ENCODE measurements at places on chromosomes 2 and 18.

- DNase-seq: no peak
These were observed 101.9 kb downstream of the DNER start for GRCh38 chr2:229612384-229612971.

- no peak for DNase-seq
These were observed 47.1 kb downstream of the MREG start for GRCh38 chr2:215966274-215966673.

DNA sequence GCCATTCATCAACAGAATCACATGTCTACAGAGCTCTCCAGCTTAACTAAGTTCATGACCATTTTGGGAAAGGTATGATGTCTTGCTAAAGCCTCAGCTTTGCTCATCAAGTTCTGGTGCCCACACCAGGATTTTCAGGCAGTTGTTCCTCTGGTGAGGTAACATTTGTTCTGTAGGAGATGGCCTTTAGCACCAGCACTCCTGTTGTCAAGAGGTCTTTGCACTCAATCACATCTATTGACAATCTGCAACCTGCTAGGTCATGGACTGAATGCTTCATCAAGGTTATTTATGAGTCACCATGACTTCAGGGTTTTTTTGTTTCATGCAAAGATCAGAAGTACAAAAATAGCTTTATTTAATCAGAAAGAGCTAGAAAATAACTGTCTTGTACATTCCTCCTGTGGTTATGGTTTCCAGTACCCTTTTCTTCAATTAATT, 36.6 kb upstream of the VIT start:
- no peak for DNase-seq

DNA sequence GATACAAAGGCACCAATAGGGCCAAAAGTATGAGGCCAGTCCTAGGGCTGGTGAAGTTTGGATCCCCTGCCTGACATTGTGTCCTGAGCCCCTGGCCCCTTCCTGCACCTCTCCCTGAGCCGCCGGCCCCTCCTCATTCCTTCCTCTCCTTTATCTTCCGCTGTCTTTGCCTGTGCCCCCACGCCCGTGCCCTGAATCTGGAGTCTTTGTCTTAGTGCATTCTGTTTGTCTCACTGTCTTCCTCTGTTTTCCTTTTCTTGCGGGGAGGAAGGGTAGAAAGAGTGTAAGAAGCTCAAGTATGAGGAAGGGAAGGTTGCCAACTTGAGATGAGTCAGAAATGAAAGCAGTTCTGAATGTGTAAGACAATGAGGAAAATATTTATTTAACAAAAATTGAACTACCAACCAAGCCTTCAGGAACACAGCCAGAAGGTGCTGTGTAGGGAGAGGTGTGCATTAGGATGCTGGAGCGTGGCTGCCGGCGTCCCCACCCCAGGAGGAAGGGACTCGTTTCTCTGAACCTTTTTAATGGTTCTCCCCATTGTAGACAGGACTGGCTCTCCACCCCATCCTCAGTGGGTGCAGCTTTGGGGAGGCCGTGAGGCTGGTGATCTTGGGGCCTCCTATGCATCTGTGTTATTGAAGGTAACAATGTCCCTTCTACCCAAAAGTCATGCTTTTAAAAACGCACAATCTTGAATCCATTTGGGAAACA, 133.1 kb downstream of the NEDD4L start:
- DNase-seq: no peak

All from transverse colon (tissue), 4 donors.